ENCODE measurements at places on chromosomes 1 and 21.

DNA sequence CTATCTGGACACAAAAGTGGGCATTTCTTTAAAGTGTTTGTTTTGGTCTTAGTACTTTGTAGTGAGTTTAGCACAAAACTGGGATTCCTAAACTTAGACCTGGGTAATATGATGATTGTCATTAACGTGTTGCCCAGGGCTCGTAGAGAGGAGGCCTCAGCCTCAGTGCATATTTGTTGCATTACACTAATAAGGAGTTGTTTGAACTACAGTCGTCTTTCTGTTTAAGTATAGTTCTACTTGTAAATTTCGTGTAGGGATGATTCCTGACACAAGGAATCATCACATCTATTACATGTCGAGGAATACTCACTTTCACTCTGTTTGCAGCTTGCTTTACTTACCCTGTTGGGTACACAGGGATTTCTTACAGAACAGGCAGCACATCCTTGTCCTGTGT is 85.0 kb downstream of the PRDM2 start:
- no peak for DNase-seq

GRCh38 chr1:53292690-53293089 is 35.2 kb downstream of the LRP8 start:
- no peak for DNase-seq

GRCh38 chr1:100539836-100540536 is 2.0 kb downstream of the GPR88 start:
- peak; percentile 86 for DNase-seq

DNA sequence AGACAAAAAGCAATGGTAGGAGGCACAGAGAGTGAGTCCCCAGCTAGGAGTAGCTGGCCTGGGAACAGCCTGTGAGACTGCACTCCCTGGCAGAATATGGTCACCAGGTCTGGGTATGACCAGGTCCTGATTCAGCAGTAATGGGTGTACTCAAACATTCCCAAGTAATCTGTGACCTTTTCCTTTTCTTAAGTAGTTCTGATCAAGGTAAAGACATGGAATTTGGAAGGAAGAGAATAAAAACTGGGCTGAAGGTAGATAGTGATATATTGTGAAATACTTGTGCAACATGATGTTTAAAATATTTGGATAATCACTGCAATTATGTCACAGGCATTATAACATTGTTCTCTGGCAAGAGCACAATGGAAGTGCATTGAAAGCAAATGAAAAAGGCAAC is 147.2 kb upstream of the DPYD start:
- DNase-seq, result no peak

GRCh38 chr1:202158810-202159533 is 1.4 kb downstream of the PTPN7 start:
- no peak for DNase-seq

GRCh38 chr1:41340655-41341364 is 20.4 kb upstream of the FOXO6 start:
- no peak for DNase-seq

DNA sequence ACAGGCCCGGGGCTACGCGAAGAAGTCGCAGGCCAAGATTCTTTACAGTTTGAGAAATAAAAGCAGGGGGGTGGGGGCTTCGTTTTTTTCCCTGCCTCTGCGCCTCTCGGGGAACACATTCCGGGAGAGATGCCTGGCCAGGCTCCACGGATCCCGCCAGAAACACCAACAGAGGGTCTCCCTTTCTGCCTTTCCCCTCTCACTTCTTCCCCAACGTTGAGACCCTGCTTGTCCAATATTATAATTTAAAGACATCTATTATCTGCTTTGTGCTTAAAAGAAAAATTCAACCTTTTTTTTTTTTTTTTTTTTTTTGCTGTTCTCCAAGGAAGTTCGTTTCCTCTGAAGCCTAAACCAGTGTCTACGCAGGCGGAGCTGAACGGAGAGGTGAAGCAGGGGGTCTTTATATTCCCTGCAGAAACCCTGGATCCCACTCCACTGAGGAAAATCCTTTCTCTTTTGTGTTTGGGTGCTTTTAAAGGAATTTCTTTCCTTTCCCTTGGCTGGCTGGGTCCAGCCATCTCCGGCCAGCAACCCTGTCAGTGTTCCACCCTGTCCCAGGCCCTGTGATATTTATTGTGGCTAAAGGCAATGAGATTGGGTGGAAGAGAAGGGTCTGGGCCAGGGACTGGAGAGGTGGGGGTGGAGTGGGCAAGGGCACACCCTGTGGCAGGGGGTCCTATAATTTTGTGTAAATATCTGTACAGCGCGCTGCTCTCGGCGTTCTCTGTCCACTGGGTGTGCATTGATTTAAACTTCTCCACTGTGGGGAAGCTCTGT is 2.2 kb downstream of the FOXD2 start:
- DNase-seq, result no peak

DNA sequence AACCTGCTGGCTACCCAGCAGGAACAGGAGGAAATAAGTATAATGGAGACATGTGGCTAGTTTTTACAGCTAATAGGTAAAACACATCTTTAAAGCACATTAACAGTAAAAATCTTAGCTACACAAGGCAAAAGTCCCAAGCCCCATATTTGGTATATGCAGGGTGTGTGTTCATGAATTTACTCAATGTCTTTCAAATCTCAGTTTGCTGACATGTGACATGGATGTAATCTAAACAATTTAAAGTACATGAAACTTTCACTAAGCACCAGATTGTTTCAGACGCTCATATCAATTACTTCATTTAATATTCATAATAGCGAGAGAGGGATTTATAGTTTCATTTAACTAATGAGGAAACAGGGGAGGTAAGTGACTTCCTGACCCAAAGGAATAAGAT is 3.9 kb downstream of the TACSTD2 start:
- no peak for DNase-seq

GRCh38 chr1:101566883-101567538 is 330.2 kb downstream of the S1PR1 start:
- no peak for DNase-seq

DNA sequence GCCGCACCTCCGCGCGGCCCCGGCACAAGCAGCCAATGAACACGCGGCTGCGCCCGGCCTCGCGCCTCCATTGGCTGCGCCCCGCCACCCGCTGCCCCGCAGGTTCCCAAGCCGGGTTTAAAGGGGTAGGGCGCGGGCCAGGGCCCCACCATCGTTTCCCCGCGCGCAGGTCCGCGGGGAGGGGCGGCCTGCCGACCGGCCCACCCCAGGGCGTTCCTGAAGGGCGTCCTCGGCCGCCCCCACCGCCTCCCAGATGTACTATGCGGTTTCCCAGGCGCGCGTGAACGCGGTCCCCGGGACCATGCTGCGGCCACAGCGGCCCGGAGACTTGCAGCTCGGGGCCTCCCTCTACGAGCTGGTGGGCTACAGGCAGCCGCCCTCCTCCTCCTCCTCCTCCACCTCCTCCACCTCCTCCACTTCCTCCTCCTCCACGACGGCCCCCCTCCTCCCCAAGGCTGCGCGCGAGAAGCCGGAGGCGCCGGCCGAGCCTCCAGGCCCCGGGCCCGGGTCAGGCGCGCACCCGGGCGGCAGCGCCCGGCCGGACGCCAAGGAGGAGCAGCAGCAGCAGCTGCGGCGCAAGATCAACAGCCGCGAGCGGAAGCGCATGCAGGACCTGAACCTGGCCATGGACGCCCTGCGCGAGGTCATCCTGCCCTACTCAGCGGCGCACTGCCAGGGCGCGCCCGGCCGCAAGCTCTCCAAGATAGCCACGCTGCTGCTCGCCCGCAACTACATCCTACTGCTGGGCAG is at the start of gene OLIG1:
Gene OLIG1, plus strand, starts transcription at position 148 of the 750 bp plus-strand sequence. Its CDS starts 106 bp downstream, at position 254.
- peak; percentile 93 for DNase-seq

GRCh38 chr1:160407839-160408801 is 7.8 kb downstream of the VANGL2 start:
- peak; percentile 27 for DNase-seq

- no peak for DNase-seq
Observed at GRCh38 chr1:54543729-54544496, 4.1 kb upstream of the ACOT11 start.

- no peak for DNase-seq
Observed at GRCh38 chr21:36464590-36464989, 15.3 kb downstream of the CLDN14 start.

- DNase-seq, result no peak
Observed at GRCh38 chr1:243501002-243501401, 245.2 kb downstream of the SDCCAG8 start.

DNA sequence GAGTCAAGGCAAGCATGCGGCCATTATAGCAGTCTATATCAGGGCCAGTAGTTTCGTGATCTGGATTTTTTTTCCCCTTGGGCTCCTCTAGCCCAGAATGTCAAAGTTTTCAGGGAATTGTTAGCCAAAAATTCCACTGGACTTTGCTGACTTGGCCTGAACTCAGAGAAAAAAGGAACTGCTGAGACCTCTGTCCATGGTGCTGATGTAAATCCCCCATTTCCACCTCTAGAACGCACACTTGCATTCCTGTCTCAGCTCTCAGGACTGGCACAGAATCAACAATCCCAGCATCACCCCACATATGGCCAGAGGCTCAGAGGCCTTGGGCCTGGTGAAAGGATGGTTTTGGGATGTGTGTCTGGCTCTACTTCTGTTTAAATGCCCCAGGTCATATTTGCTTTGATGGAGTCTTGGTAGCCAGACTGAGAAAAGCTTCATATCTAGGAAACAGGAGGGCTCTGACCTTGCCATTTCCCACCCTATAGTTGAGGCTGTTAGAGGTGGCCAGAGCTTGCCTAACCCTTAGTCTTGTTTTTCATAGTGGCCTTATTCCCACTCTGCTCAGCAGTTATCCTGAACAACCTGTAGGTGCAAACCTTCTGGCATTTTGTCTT is 16.9 kb upstream of the EFCAB14 start:
- no peak for DNase-seq

DNA sequence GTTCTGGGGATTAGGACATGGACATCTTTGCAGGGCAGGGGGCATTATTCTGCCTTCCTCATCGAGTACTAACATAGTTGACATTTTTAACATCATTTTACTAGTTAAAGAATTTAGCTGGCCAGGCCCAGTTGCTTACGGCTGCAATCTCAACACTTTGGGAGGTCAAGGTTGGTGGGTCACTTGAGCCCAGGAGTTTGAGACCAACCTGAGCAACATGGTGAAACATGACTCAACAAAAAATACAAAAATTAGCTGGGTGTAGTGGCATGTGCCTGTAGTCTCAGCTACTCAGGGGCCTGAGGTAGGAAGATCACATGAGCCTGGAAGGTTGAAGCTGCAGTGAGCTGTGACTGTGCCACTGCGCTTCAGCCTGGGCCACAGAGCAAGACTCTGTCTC is 29.8 kb upstream of the THEM4 start:
- DNase-seq, result no peak

DNA sequence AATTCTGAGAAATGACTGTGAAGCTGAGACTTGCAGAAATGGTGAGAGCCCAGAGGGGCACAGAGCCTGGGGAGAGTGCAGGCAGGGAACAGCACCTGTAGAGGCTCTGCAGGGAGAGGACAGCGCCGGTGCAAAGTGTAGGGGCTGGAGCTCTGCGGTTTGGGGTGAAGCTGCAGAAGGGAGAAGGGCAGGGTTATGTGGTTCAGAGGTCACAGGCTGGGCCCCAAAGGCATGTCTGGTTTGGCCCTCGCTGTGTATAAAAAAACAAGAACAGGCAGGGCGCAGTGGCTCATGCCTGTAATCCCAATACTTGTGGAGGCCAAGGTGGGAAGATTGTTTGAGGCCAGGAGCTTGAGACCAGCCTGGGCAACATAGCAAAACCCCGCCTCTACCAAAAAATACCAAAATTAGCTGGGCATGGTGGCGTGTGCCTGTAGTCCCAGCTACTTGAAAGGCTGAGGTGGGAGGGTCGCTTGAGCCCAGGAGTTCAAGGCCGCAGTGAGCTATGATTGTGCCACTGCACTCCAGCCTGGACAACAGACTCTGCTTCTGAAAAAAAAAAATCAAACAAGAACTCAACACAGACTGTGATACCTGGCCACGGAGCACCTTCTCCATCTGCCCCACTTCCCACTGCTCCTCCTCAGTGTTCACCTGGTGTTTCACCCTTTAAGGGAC is 29.1 kb downstream of the SERINC2 start:
- no peak for DNase-seq

DNA sequence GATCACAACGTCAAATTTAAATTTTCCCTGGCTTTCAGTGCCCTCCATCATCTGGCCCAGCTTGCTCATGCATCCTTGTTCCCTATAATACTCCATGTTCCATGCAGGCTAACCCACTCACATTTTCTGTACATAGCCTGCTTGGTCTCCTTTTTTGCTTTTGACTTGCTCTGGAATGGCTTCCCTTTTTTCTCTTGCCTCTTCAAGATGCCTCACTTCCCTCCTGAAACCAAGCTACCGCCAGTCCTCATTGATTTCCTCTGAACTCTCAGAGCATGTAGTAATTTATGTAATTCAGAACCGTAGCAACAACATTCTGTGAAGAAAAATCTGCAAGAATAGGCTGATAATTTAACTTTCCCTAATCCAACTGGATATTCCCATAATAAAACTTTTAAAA is 10.3 kb downstream of the CAP1 start:
- DNase-seq, result no peak

GRCh38 chr21:23507501-23507900 is 2099.8 kb downstream of the MRPL39 start:
- DNase-seq, result no peak

- DNase-seq, result no peak
Observed at GRCh38 chr1:32798679-32799416, 18.3 kb downstream of the YARS1 start.

- no peak for DNase-seq
Observed at GRCh38 chr1:232974971-232975370, 24.6 kb downstream of the NTPCR start.

DNA sequence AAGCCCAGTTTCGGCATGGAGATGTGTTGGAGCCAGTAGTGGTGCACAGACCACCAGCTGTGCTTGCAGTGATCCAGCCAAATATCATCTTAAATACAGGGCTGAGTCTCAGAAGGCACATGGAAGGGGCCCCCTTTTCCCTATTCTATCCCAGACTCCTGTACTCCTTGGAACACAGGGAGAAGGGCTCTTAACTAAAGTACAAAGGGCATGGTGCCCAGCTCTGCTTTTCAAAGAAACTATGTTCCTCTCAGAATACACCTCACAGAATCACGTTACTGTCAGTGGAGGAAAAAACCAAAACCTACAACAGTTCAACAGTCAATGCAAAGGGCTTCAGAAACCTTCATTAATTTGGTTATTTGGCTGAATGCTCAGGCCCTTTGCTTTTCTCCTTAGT is 180.6 kb upstream of the C1orf105 start:
- DNase-seq, result no peak

GRCh38 chr21:27817902-27818623 is 851.2 kb upstream of the ADAMTS5 start:
- no peak for DNase-seq

DNA sequence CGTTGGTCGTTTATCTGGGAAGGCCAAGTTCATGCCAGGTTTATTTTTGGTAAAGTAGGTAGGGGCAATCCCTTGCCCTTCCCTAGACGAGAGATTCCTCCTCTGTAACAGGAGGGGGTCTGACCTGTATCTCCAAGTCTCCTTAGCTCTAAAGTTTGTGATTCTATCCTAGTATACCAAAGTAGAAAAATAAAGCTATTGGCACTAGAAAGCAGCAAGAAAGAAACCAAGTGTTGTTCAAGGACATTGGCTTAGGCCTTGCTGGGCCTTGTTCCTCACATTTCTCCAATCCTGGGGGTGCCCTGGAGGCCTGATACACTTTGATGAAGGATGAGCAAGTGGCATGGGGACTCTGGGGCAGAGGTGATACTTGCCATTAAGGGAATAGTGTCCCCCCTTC is 814 bp downstream of the MTARC2 start:
- DNase-seq, result no peak

All from upper lobe of left lung (tissue), 6 donors.